ENCODE measurements at places on chromosomes 11 and 22.

DNA sequence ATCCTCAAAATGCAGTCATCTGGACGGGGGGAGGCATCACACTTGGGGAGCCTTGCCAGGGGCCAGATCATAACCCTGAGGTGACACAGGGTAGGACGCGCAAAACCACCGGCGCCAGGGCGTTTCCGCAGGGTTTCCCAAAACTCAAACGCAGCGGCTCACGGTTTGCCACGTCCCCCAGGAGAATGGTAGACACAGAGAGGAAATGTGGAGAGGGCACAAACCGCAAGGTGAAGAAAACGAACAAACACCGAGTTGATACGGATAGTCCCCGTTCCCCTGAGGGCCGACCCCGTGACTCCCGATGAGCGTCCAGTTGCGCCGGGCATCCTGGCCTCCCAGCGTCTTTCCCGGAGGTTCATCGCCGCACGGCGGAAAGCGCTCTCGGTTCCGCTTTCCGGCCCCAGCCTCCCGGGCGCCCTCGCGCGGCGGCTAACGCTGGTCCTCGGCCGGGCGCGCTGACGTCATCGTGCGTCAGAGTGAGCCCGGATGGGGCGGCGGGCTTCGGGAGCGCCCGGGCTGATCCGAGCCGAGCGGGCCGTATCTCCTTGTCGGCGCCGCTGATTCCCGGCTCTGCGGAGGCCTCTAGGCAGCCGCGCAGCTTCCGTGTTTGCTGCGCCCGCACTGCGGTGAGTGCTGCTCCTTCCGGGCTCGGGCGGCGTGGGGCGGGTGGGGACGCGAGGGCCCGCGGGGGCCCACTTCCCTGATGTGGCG lies at the start of gene BIRC2:
TSS of gene BIRC2 (plus strand) at position 467 of the 714 bp plus-strand sequence. CDS start 2,641 bp downstream, outside the sequence.
- peak; percentile 96 for DNase-seq

DNA sequence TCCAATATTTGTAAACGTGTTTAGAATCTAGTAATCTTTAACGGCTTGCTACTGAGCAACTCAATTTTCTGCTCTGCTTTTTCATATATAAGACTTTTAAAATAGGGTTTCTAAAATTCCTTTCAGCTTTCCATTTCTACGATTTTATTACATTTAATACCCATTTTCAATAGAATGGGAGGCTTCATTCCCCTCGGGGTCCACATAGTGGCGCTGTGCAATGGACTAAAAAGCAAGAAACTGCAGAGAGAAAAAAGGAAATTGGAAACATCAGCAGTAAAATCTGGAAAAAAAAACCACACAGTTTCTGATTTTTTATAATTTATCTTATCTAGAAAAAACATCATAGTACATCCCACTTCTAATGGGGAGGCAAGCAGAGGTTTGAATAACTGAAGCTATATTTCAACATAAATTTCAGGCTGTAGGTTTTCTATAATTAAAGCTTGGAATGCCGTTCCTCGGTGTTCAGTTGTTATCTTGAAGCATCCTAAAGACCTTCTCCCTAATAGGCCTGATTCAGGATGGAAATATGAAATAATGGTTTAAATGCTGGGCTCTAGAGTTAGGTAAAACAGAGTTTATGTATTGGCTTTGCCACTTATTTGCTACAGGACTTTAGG lies 18.7 kb upstream of the JHY start:
- DNase-seq: peak; percentile 25

- no peak for DNase-seq
Observed at GRCh38 chr22:46935506-46936377, 173.3 kb downstream of the TBC1D22A start.

- DNase-seq: no peak
Observed at GRCh38 chr11:72617080-72617762, 57.0 kb downstream of the PDE2A start.

- no peak for DNase-seq
Observed at GRCh38 chr22:42412744-42413333, 19.4 kb downstream of the NFAM1 start.

DNA sequence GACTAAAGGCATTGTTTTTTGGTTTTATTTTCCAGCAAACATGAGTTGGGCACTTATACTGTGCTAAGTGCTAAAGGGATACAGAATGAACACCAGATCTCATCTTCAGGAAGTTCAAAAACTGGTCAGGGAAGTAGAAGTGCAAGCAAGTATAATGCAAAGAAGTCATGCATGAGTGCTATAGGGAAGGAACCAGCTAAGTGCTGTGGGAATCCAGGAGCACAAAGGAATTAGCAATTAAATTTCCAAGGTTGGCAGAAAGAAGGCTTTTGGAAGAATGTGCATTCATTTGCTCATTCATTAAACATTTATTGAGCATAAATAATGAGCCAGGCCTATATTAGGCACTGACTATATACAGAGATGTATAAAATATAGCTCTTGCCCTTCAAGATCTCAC lies 143.7 kb upstream of the ARHGAP42 start:
- no peak for DNase-seq

- no peak for DNase-seq
Observed at GRCh38 chr22:24394254-24394653, 33.1 kb upstream of the ADORA2A start.

DNA sequence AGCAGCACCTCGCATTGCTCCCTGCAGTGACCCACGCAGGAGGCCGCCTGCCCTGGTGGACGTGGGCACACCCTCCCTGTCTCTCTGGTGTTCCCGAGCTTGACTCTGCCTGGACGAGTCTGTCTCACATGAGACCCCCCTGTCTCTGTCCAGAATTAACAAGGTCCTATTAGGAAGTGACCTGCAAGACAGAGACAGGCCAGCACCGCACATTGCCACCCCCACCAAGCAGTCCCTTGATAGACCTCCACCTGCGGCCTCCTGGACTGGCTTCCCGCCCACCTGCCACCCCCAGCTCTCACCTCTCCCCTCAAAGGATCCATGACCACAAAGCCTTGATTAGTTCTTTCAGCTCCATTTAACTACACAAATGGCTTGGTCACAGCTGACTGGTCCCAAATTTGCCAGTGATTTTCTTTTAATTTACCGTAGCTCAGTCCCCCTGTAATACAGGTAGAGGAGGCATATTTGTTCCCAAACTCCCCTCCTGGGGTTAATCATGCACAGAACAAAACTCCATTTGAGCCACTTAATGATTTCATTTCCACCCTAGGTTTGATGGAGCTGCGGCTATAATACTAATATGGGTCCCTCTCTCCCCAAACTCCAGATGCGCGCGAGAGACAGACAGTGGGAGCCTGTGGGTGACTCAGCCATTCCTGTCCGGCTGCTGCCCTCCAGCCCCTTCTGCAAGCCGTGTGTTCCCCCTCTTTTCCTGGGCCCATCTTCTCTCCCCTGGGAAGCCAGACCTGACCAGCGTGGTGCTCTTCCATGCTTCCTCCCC lies 11.2 kb downstream of the SPATA19 start:
- no peak for DNase-seq

GRCh38 chr11:45896422-45896984 lies 10.6 kb downstream of the FREY1 start:
- DNase-seq: no peak

GRCh38 chr11:126415669-126416420 lies 60.4 kb downstream of the ST3GAL4 start:
- no peak for DNase-seq

DNA sequence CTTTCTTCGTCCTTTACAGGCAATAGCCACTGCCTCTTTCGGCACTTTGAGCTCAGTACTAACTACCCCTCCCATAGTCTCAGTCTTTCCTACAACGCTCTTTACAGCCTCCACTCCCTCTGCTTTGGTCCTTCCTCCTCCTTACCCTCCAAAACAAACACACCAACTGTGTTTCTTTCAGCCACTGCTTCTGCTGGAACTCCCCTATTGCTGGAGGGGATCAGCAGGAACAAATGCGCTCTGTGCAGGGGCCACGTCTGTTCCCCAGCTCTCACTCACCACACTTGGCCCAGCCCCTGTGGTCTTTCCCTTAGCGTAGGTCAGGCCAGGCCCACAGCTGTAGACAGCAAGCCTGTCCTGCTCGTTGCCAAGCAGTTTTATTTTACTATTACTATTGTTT lies 42.3 kb downstream of the PC start:
- DNase-seq: no peak

DNA sequence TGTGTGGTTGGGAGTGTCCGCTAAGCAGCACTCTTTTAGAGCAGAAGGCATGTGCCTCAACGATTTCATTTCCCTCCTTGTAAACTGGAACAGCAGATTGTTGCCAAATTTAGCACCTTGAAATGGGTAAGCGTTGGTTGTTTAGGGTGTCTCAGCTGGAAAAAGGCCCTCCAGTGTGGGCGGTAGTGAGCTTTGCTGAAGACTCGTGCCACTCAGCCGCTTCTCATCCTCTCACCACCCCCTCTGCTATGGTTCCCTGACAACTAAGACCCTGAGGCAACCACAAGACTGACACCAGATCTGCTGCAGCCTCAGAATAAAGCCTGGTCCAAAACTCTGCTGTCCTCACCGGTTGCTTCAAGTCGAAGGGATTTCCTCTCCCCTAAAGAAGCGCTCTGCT lies 9.9 kb upstream of the FERMT3 start:
- DNase-seq: no peak

DNA sequence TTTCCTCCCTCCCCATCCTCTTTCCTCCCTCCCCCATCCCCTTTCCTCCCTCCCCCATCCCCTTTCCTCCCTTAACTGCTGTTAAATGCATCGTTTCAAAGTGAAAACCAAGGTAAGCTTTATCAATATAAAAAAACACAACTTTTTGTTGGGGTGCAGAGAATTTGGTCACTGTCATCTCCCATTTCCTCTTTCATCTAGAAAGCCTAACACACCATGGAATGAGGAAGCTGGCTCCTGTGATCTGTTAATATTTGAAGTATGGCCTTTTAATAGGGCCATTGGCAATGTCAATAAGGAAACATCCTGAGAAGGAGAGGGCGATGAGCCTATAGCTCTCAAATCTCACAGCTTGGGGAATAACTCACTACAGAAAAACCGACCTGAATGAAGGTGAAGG lies 7.0 kb downstream of the EXPH5 start:
- DNase-seq: no peak

GRCh38 chr11:9851366-9851765 lies 187.5 kb downstream of the SWAP70 start:
- DNase-seq: no peak

GRCh38 chr22:32781695-32782094 lies 19.8 kb upstream of the TIMP3 start:
- no peak for DNase-seq

DNA sequence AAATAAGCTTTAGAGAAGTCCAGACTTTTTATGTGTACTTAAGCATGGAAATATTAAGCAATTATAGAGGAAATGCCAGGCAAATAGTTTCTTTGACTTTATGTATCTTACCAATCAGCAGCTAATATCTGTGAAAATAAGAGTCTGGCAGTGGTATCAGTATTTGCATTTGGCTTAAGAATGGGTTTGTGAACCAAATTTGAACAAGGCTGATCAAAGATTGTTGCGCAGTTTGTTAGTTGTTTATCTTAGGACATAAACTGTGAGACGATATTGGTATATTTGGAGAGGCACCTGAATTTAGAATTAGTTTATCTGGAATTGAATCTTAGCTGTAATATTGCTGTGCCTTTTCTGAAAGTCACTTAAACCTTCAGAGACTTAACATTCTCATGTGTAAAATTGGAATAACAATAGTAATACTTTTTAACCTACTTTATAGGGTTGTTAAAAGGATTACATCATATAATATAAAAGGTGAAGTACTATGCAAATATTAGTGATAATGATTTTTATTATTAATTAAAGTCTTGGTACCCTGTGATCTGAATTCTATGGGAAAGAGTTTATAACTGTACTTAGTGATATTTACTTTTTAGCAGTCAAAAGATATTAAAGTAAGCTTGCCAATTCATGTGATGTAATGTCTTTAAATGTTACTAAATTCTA lies 66.4 kb downstream of the DYNC2H1 start:
- DNase-seq: no peak

- peak; percentile 83 for DNase-seq
Observed at GRCh38 chr11:73242251-73243092, 24.4 kb downstream of the P2RY2 start.

GRCh38 chr11:68341557-68342458 lies 29.4 kb downstream of the LRP5 start:
- no peak for DNase-seq

GRCh38 chr11:132549001-132549400 lies 983.3 kb downstream of the OPCML start:
- no peak for DNase-seq

- peak; percentile 41 for DNase-seq
Observed at GRCh38 chr22:24512043-24512442, 16.9 kb downstream of the UPB1 start.

- no peak for DNase-seq
Observed at GRCh38 chr11:61339490-61339878, 6.5 kb downstream of the TKFC start.

DNA sequence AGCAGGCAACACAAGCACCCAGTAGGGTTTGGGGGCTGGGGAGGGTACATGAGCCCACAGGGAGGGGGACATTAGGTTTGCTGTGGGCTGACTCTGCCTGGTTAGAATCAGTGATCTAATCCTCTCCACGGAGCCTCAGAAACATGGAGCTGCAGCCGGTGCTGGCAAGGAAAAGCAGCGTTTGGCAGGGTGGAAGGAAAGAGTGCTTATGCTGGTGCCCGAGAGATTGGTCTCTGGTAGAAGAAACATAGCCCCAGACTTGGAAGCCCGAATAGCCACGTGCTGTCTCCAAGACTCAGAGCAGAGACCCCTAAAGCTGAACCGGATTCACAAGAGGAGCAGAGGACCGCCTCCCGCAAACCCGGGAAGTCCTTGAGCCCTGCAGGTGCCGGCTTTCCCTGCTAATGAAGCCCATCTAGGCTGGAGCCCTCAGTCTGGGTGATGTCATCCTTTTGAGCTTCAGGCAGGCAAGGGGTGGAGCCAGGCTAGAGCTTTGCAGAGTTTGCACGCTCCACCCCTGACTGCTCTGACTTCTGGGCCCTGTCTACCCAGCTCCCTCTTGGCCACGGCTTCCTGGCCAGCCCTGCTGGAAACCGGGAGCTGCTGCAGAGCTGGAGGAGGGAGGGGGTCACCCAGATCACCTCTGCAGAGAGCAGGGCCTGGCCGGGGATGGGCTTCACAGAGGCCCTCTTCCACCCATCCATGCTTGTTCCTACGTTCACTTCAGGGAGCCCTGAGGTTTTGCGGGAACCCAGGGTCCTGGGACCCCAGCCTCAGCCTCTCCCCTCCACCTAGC lies 35.0 kb upstream of the JAM3 start:
- peak; percentile 77 for DNase-seq

- no peak for DNase-seq
Observed at GRCh38 chr11:59187587-59187986, 15.7 kb downstream of the DTX4 start.

- DNase-seq: peak; percentile 87
Observed at GRCh38 chr11:1335811-1336761, 26.7 kb upstream of the TOLLIP start.

- DNase-seq: no peak
Observed at GRCh38 chr11:27898166-27898565, 197.9 kb upstream of the BDNF start.

All from RPMI8226 (cell line).